ENCODE measurements at places on chromosomes 16 and 17.

DNA sequence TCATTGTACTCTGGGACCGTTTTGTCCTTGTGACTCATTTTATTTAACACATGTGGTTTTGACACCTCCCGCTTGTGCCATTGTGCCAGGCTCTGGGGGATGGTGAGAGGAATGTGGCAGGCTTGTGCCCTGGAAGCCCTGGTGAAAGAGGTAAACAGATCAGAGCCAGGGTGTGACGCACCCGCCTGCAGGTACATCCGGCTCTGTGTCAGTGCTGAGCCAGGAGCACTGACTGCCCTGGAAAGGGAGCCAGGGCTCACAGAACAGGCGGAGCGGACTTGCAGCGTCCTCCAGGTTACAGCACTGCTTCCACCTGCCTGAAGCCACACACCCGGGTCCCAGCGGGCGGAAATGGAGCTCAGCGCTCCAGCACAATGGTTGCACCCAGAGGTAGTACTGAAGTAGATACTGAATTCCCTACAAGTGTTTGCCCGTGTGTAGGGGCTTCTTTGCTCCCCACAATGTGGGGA lies 30.6 kb downstream of the CDRT15 start:
- no peak for DNase-seq

DNA sequence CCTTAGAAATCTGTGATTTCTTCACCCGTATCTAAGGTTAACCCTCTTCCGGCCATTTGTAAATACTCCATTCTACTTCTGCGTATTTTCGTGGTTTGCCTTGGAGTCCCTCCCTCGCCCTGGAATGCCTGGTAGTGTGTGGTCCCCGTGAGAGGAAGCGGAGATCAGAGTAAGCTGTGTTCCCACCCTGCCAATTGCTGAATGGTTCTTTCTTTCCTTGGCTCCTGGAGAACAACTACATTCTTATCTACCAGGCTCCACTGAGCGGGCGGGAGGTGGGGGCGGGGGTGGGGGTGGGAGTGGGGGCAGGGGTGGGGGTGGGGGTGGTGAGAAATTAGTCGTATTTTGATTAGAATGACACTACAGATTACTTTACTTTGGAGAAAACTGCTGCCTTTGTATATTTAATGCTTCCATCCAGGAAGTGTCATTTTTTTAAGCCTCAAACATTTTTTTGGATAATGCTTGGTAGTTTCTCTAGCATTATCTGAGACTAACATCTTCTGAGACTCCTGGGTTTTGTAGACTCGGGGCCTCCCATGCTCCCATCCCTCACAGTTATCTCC lies 20.9 kb upstream of the FASN start:
- DNase-seq, result no peak

DNA sequence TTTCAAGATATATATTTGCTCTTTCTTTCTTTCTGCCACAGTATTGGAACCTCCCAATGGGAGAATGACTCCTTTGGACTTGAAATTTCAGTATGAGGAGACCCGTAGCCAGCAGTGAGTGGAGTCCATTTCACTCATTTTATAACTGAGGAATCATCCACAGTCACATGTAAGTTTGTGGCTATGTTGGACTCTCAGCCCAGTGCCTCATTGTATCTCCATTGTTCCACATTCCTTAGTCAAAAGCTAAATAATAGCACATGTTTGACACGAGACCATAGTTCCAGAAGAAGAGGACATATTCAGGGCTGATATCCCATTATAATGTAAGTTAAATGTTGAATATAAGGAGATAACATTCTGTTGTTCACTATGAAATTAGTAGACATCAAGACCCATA lies 12.7 kb upstream of the SPAG9 start:
- no peak for DNase-seq

GRCh38 chr17:8867361-8867981 lies at the start of gene PIK3R6:
Gene PIK3R6, minus strand, starts transcription at chr17:8867674. Its CDS starts 17,880 bp downstream, at chr17:8849794.
- no peak for DNase-seq

- peak; percentile 28 for DNase-seq
Observed at GRCh38 chr17:56297184-56297583, 143.9 kb downstream of the ANKFN1 start.

GRCh38 chr17:78346605-78347250 lies 13.1 kb downstream of the SOCS3 start:
- no peak for DNase-seq

DNA sequence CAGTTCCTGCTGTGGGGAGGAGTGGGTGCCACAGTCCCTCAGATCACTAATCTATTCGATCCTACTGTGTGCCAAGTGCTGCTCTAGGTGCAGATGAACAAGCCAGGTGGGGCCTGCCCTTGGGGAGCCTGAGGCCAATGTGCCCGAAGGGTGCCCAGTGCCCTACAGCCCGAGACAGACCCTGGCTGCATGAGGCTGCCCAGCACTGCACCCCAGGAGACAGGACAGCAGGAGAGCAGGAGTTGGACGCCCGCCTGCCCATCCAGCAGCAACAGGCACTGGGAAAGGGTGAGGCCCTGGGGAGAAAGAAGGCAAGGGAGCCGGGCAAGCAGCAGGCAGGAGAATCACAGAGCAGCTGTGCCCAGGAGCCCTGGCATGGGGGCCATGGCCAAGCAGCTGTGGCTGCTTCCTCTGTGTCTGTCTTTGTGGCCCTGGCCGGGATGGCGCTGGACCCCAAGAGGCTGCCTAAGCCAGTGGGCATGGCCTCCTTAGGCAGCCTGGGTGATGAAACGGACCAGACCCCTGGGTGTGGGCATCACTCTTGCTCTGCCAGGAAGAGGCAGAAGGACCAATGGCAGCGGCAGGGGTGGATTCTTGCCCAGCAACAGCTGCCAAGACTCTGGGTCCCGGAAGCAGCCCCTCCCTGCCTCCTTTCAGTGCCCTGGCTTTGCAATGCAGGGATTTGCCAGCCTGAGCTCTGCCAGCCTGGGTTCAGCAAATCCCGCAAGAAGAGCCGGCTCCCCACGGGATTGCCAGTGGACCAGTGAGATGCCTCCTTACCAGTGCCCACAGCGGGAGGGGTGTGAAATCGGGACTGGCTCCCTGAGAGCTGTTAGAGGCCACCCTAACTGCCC lies 179.6 kb upstream of the TNRC6C start:
- no peak for DNase-seq

- DNase-seq, result no peak
Observed at GRCh38 chr17:9977180-9977575, 72.1 kb upstream of the RCVRN start.

- no peak for DNase-seq
Observed at GRCh38 chr17:2502871-2503580, 8.7 kb downstream of the METTL16 start.

- DNase-seq, result no peak
Observed at GRCh38 chr17:79410681-79411080, 200.2 kb downstream of the RBFOX3 start.

GRCh38 chr17:60641810-60642220 lies 35.8 kb upstream of the BCAS3 start:
- DNase-seq, result peak; percentile 64

- no peak for DNase-seq
Observed at GRCh38 chr17:76240461-76241203, at the start of gene RNF157. Gene RNF157, minus strand, starts transcription at chr17:76240493. Its CDS starts 253 bp downstream, at chr17:76240240.

DNA sequence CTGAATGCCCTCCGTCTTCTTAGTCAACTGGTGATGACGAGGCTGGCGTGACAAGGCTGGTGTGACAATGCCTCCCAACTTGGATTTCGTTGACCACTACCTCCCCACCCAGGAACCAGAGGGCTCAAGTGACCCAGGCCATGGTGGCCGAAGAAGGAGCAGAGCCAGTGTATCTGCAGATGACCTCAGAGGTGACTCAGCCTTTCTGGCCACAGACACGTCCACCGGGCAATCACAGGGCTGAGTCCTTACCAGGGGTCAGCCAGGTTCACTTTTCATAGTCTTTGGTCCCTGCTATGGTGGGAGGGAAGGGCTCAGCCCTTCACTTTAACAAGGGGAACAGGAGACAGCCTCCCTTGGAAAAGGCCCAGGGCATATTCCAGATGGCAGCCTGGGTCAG lies 116.3 kb downstream of the MAF start:
- no peak for DNase-seq

DNA sequence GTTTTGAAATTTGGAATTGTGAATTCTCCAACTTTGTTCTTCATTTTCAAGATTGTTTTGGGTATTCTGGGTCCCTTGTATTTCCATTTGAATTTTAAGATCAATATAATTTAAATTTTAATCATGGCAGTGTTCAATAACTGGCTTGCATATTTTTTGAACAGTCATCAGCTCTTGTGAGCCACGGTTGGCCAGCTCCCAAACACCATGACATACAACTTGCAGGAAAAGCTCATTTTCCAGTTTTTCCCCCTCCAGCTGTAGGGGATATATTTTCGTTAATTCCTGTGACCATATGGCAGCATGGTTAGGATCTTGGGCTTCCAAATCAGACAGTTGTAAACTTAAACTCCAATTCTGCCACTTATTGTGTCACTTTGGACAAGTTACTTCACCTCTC lies 690.1 kb downstream of the WWOX start:
- no peak for DNase-seq

DNA sequence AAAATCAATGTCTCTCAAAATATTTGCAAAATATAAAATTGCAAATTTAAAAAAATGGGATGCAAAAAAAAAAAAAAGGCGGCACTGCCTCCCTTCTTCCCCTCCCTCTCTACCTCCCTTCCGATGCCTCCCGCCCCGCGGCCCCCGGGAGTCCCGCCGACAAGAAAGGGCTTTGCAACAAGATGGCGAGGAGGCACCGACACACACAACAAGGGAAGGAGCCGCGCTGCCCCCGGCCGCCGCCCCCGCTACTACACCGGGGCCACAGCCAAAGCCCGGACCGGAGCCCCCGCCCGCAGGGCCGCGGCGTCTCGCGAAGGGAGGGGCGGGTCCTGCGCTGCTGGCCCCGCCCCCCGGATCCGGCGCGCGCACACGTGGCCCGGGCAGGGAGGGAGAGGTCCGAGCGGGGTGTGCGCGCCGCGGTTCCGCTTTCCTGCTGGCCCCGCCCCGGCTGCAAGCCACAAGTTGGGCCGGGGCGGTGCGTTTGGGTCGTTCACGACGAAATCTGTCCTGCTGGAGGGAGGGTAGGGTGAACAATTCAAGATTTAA lies at the start of gene MNT:
MNT (minus strand) TSS at position 184 of the 549 bp plus-strand sequence. CDS start 348 bp downstream, outside the sequence.
- DNase-seq, result peak; percentile 83

GRCh38 chr17:29677221-29677791 lies 54.6 kb upstream of the CORO6 start:
- DNase-seq, result no peak

DNA sequence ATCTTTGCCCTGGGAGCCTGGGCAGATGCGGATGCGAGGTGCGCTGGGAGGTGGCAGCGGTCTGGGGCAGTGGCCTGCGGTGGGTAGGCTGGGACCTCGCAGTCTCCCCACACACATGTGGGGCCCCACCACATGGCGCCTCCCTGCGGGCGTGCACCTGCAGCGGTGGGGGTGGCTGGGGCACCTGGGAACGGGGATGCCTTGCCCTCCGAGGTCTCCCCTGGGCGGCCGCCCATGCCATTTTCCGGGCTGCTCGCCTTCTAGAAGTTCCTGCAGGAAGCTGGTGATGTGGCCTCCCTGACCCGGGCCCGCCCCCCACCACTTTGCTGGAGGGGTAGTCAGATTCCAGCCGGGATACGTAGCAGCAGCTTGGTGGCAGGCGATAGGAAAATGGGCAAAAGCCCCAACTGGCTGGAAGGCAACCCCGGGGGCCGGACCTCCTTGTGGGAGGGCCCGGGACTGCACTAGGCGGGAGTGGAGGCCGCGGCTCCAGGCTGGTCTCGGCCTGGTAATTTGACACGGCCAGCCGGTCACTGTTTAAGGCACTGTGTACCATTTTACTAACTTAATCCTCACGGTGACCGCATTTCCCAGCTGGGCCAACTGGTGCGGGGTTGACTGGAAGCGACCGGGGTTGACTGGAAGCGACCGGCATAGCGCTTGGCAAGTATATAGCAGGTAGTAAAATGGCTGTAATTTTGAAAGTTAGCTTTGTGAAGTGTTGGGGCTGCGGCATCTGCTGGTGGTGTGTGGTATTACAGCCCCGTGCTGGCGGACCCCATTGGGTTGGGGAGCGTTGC lies 38.5 kb downstream of the IGF2BP1 start:
- no peak for DNase-seq

DNA sequence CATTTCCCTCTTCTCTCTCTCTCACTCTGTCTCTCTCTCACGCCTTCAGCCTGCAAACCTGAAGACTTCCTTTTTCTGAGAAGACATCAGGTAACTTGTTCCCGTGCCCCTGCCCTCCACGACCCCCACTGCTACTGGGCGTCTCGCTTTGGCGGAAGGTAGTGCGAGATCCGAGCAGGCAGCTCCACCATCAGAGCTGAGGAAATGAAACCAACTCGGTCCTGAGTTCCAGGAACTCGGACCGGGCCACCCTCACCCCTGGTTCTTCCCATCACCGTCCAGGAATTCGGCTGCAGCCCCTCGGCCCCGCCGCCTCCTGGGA lies 585 bp downstream of the MLKL start:
- no peak for DNase-seq

GRCh38 chr16:58814348-58814801 lies 80.3 kb upstream of the GOT2 start:
- peak; percentile 15 for DNase-seq

DNA sequence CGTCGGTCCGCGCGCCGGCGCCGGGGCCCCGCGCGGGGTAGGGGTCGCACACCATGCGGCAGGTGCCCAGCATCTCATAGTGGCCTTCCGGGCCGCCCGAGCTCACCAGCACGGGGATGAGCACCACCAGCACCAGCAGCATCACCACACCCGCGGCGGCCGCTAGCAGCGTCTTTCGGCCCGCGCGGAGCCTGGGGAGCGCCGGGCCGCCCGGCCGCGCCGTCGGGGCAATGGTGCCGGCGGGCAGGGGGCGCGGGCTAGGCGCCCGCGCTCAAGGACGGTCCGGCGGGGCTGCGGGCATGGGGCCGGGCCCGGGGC lies 237 bp downstream of the C1QL1 start:
- no peak for DNase-seq

DNA sequence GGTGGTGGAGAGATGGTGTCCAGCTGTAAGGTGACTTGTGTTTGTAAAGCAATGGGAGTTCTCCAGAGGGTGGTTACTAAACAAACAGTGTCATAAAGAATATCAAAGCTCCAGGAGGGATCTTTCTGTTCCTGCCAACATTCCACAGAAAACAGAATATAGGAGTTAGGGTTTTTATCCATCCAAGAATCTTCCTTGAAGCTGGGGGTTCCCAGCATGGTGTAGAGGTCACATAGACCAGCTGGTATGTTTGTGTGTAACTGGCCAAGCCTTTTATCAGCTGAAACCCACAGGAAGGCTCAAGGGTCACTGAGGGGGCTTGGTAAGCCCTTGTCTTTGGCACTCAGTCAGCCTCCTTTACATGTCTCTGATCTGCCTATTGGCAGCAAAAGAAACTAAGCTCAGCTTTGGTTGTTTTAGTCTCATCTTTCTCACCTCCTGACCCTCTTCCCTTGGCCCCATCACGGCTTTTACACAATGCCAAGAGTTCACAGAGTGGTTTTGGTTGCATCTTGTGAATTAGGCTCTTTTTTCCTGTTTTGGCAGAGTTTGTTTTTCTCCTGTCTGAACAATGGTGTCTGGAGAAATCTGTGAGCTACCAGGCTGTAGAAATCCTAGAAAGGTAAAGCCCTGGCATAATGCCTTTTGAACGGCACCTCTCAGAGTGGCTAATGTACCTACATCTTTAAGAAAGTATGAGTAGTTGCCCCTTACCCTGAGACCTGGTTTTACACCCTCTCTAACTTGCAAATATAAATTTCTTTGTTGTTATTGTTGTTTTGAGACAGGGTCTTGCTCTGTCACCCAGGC lies 4.6 kb downstream of the CNTD1 start:
- peak; percentile 76 for DNase-seq

GRCh38 chr16:27748868-27749546 lies 199.1 kb downstream of the KATNIP start:
- DNase-seq, result peak; percentile 78
